Stimulated activated naive CD4-positive, alpha-beta T cell (primary cell): ENCODE measurements at places on chromosomes 13 and 19.

GRCh38 chr13:32731074-32731473 is 144.8 kb downstream of the PDS5B start:
- no peak for DNase-seq

- DNase-seq, result no peak
These were observed 5.0 kb downstream of the WASF3 start for GRCh38 chr13:26562512-26562890.

DNA sequence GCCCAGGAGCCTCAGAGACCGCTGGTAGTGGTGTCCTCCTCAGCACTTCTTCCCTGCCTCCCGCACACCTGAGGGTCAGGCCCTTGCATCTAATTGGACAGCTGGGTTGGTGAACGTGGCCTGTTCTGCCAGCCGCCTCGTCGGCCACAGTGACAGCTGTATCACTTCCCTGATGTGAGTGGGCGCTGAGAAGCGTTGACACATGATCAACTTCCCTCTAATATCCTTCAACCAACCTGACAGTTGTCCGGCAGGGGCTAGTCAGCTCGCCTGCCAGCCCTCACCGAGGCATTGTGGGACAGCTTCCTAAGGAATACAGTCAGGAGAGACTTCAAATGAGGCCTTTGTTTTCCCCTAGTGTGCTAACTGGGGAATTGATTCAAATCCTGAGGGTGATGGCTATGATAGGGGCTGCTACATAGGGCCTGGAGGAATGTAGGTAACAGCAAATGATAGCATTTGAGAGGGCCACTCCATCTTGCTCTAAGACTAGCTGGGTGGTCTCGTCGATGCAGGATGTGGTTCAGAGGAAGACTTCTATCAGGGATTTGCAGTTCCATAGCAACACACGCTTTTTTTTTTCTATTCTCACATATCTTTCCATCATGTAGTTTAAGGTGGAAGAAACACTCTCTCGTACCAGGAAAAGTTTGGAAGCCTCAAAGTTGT is 230.8 kb downstream of the TSHZ3 start:
- no peak for DNase-seq

DNA sequence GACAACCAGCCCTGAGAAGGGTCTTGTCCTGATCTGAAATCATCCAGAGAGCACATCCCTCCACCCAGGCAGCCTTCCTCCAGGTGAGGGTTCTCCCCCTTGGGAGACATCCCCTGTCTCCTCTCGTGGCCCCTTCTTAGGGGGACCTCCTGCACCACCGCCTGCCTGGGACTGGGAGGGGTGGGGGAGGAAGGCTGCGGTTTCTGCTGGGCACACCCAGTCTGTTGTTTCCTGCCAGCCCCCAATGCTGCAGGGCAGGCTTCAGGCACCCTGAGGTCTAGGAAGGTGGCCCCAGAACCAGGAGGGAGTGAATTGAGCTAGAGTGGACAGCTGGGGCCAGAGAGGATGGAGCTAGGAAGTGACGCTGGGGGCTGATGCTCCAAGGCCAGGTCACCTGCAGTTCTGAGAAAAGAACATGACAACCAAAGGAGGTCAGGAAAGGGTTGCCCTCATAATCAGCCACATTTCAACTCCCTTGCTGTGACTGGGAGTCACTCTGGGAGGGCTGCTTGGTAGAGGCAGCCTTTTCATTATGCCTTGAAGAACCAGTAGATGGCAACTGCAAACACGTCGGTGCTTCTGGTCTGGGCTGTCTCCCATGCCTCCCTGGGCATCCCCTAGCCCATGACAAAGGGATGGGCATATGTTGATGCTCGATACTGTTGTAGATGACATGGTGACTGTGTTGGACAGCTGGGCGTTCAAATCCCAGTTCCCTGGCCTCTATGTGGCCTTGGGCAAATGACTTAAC is 1.4 kb downstream of the ARHGEF18 start:
- DNase-seq, result peak; percentile 74

DNA sequence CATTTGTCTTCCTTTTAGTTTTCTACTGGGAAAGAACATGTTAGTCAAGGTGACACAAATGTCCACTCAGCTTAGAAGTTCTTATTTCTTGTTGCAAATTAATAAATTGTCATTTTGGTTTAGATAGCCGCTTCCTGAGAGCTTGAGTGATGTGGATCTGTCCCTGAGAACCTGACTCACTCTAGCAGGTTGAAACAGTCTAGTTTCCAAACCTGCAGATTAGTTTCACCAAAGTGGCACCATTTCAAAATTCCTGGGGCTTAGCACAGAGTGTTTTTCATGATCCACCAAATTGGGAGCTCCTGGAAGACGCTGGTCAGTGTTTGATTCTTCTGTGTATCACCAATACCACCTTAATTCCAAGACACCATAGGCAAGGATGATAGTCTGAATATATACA is 119.4 kb upstream of the TSC22D1 start:
- no peak for DNase-seq

DNA sequence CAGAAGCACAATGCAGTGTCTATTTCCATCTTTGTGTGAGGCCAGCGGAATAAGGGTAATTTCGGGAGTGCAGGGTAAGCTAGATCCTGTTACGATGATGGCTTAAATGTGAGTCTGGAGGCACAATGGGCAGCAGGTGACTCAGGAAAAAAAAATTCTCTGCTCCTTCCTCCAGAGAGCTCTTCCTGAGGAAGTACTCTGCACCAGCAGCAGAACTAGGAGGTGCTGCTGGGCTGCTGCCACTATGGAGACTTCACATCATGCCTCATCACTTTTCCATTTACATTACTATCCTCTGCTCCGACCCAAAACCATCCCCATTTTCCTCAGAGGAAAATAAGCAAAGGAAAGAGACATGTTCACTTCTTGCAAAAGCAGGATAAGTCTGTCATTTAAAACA is 282.0 kb downstream of the DNAJC15 start:
- no peak for DNase-seq

GRCh38 chr19:16340092-16340491 is 15.5 kb downstream of the KLF2 start:
- no peak for DNase-seq

GRCh38 chr13:48126944-48127830 is 32.3 kb upstream of the MED4 start:
- peak; percentile 81 for DNase-seq

- DNase-seq, result no peak
These were observed 34.4 kb upstream of the EPHX3 start for GRCh38 chr19:15266683-15267082.

- no peak for DNase-seq
These were observed 22.9 kb upstream of the SHISA2 start for GRCh38 chr13:26074706-26075105.

GRCh38 chr19:1770866-1771576 is 17.7 kb downstream of the ONECUT3 start:
- no peak for DNase-seq

DNA sequence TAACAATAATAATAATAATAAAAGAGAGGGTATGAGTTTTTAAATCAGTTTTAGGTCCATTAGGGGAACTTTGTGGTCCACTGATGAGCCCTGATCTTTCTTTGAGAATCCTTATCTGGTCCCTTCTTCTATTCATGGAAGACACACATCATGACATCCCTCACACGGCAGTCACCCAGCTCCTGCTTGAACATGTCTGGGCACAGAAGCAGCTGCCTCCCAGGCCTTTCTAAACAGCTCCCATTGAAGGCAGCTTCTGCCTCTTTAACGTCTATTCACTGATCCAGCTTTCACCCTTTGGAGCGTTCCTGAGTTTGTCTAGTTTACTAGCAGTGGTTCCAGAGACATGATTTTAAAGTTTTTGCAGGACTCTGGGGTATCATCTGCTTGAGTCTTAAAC is 42.6 kb upstream of the STK24 start:
- no peak for DNase-seq

DNA sequence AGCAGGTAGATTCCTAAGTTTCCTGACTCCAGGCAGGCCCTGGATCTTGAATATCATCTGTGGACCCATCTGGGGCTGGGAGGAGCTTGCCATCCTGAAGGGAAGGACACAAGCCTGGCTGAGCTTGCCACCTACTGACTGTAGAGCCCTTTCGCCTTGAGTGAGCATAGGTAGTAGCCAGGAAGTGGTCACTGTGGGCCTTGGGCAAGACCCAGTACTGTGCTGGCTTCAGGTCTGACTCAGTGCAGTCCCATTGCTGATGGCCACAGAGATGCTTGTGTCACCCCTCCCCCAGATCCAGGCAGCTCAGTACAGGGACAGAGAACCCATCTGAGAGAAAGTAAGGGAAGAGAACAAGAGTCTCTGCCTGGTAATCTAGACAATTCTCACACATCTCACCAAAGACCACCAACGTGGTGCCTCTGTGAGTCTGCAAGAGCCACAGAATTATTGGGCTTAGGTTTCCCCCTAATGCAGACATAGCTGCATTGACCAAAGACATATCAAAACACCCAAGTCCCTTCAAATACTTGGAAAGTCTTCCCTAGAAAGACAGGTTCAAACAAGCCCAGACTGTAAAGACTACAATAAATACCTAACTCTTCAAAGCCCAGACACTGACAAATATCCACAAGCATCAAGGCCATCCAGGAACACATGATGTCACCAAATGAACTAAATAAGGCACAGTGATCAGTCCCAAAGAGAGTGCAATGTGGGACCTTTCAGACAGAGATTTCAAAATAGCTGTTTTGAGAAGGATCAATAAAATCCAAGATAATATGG is 108.2 kb upstream of the WASF3 start:
- no peak for DNase-seq

DNA sequence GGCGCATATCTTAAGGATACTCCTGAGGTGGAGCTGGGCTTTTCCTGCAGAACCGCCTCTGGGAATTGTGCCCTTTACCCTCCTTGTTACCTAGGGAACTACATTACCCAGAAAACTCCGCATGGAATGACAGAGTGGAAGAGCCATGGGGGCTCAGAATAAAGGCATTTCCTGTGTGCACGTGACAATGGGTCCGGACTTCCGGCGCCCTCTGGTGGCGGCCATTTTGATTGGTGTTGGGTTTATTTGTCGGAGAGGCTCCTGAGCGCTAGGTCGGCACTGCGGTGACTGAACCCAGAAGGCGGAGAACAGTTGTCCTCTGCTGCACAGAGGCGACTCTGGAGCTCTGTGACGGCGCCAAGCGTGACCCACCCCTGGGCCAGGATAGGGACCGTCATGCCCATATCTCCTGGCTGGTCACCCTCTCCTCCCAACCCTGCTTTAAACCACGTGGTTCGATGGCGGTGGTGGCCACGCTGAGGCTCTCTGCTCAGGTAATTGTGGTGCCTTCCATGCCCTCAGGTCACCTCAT is at the start of gene ZNF587B:
TSS of gene ZNF587B (plus strand) at position 229 of the 532 bp plus-strand sequence. CDS start at position 459, 230 bp downstream.
- DNase-seq, result peak; percentile 14

GRCh38 chr13:25920277-25920676 is 131.5 kb downstream of the SHISA2 start:
- DNase-seq, result no peak

- DNase-seq, result no peak
These were observed 9.9 kb downstream of the TPP2 start for GRCh38 chr13:102606537-102607309.

GRCh38 chr19:35294859-35295791 is 3.2 kb downstream of the MAG start:
- DNase-seq, result no peak

DNA sequence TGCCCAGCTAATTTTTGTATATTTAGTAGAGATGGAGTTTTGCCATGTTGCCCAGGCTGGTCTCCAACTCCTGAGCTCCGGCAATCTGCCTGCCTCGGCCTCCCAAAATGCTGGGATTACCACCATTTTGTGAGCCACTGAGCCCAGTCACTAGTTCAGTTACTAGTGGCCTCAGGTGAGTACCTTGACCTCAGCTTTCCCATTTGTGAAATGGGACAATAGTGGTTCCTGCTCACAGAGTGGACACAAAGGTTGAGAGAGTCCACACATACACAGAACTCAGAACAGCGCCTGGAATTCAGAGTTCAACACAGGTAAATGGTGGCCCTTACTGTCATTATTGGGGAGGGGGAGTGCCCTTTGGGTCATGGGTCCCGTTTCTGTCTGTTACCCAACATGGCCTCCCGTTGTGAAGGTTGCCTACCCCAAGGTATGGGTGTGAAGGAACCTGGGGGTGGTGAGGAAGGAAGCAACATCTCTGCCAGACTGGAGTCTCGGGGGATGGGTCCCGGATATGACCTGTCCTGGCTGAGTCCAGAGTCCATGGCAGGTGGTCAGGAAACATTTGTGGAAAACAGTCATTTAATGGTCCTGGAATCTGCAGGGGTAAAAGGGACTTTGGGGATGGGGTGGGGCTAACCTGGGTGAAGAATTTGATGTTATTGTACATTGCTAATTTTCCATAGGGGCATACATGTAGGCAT is 11.7 kb upstream of the IRGC start:
- no peak for DNase-seq

DNA sequence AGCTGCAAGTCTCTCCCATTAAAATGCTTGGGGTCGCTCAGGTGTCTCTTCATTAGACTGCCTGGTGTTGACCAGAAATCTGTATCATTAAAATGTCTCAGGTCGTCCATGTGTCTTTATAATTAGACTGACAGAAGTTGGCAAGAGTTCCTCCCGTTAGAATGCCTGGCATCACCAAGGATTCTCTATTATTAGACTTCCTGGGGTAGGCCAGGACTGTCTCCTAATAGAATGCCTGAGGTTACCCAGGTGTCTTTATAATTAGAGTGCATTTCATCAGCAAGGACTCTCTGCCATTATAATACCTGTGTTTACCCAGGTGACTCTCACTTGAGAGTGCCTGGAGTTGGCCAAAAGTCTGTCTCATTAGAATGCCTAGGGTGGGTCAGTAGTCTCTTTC is 1537.2 kb downstream of the UQCRFS1 start:
- no peak for DNase-seq

DNA sequence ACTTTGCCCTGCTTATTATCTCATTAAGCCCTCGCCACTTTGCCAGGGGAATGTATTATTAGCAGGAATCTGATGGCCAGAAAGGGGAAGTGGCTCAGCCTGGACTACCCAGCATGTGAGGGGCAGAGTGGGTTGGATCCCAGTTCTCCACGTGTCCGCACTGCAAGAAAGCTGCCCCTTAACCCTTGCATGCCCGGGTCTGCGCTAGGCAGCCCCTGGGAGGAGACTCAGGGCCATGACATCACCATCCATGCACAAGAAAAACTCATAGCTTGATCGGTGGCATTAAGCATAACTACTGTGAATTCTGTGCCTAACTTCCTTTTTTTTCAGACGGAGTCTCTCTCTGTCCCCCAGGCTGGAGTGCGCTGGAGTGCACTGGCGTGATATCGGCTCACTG is 8.9 kb downstream of the CACNG8 start:
- DNase-seq, result no peak

DNA sequence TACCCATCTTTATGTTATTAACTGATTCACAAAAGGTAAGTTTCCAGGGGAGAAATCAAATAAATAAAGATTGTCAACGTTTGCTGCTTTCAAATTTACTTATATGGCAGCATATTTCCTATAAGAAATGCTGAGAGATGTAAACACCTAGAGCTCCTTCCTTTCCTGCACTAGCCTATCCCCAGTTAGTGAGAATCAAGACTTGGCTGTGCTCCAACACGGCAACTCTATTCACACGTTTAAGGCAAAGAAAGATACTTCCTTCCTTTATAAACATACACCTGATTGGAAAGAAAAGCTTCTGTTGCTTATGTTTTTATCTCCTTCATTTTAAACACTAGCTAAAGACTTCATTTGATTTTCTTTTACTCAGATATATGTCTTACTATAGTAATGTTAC is 107.0 kb downstream of the PCDH9 start:
- DNase-seq, result no peak
